AG08396 (cell line): ENCODE measurements at places on chromosomes 7 and 10.

- DNase-seq = no peak
Measured at GRCh38 chr7:17013204-17013603, 131.4 kb upstream of the AGR3 start.

DNA sequence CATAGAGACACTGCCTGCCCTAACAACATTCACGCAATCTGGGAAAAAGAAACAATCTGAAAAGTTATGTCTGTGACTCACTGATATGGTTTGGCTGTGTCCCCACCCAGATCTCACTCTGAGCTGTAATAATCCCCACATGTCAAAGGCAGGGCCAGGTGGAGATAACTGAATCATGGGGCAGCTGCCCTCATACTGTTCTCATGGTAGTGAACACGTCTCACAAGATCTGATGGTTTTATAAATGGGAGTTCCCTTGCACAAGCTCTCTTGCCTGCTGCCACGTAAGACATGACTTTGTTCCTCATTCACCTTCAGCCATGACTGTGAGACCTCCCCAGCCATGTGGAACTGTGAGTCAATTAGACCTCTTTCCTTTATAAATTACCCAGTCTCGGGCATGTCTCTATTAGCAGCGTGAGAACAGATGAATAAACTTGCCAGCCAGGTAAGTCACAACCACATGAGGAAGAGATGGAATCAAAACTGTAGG, 341.5 kb upstream of the AOAH start:
- no peak for DNase-seq

DNA sequence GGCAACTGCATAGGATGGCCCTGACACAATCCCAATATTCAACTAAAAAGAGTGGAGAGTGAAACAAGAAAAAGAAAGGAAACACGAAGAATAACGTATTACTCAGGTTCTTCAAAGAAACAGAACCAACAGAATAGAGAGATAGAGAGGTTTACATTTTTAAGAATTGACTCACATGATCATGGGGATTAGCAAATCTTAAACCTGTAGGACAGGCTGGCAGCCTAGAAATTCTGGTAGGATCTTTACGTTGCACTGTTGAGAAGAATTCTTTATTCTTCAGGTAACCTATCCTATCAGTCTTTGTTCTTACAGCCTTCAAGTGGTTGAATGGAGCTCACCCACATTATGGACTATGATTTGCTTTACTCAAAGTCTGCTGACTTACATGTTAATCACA, 103.9 kb downstream of the AASS start:
- no peak for DNase-seq

GRCh38 chr10:62083412-62084267, 182.1 kb downstream of the ARID5B start:
- no peak for DNase-seq

GRCh38 chr7:116449950-116450349, 49.6 kb upstream of the CAV2 start:
- DNase-seq = no peak
